ENCODE measurements at places on chromosomes 7 and 10. TPM values are rescaled to one million over a fixed set of nuclear protein-coding genes. Genes with fewer than 3 reads are reported as not detected.

Gene TAS2R41
- not detected for total RNA-seq

Gene CDC14C
- not detected for total RNA-seq

Gene EPO
- total RNA-seq: 0.95 TPM

Gene TRA2A
- 125 TPM for total RNA-seq

Gene NXPH1
- total RNA-seq: 0.40 TPM

Gene FGFBP3
- total RNA-seq: 115 TPM

DNA sequence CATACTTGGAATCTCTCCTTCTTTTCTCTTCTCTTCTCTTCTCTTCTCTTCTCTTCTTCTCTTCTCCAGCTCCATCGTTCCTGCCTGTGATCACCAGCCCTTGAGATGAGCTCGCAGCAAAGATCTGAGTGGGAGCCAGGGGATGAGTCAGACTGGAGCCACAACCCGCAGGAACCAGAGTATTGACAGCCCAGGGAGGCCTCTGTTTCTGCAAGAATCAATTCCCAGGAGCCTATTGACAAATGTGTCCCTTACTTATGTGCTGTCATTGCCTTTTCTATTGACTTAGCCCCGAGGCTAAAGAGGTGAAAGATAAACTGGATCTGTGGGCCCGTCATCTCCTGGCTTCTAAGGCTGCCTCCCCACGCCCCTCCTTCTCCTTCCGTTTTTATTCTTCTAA, 13.1 kb upstream of the HABP2 start:
- H3K27ac ChIP-seq: no peak overlapping the region
- H3K4me3 ChIP-seq: no peak overlapping the region
- H3K4me1 ChIP-seq: no peaks in the 10 kb centered on the region
- no peaks in the 10 kb centered on the region for H3K27me3 ChIP-seq
- no peak for DNase-seq
- no peaks in the 10 kb centered on the region for H3K36me3 ChIP-seq

- no peak for DNase-seq
- H3K4me1 ChIP-seq: no peaks in the 10 kb centered on the region
- H3K4me3 ChIP-seq: no peak overlapping the region
- H3K27me3 ChIP-seq: no peaks in the 10 kb centered on the region
- H3K36me3 ChIP-seq: no peaks in the 10 kb centered on the region
- H3K27ac ChIP-seq: no peak overlapping the region
Measured at GRCh38 chr10:132815168-132815857, 29.4 kb upstream of the NKX6-2 start.

DNA sequence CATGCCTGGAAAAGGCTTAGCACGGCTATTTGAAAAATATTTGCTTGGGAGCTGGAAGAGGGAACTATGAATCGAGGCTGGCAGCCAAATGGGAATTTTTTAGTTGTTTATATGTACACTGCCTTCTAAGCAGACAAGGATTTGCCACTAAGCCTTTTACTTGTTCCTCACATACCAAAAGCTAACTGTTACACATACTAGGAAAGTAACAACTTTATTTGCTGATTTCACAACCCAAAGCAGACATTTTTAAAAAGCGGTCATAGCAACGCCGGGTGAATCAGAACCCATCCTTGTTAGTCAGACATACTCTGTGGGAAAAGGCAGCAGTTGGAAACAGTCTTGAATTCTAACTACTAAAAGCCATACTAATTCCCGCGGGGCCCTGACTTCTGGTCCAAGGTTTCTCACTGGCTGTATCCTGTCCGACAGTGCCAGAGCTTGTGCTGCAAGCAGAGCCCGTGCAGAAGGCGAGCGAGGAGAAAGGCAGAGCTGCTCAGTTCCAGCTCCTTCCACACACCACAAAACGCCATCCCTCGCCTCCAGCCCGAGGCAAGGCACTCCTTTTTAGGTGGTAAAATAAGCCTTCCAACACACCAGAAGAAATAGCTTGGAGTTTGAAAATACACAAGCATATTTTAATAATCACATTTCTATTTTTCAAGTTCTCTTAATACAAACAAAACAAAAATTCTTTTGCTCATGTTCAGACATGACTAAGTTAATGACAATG, 89.2 kb downstream of the RNF216 start:
- H3K27ac ChIP-seq: no peak overlapping the region
- H3K4me1 ChIP-seq: no peaks in the 10 kb centered on the region
- DNase-seq: no peak
- H3K36me3 ChIP-seq: no peaks in the 10 kb centered on the region
- H3K4me3 ChIP-seq: no peak overlapping the region

DNA sequence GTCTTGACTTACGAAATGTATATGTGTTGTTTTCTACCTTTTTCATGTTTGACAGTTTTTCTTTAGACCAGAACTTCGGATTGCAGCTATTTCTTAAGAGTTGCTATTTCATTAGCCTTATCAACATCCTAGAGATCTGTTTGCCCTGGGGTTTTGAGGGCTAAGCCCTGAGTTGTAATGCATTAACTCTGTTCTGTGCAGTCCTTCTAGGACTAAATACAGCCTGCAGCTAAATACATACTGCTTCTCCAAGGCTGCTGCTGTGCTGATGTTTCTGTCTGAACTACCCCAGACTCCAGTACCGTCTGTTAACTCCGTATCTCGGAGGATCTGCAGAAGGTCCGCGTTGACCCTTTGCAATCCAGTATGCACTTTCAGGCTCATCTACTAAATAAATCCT, 26.5 kb downstream of the KIAA1217 start:
- H3K27ac ChIP-seq: no peak overlapping the region
- H3K27me3 ChIP-seq: no peaks in the 10 kb centered on the region
- H3K36me3 ChIP-seq: no peaks in the 10 kb centered on the region
- H3K4me3 ChIP-seq: no peak overlapping the region
- DNase-seq: no peak

DNA sequence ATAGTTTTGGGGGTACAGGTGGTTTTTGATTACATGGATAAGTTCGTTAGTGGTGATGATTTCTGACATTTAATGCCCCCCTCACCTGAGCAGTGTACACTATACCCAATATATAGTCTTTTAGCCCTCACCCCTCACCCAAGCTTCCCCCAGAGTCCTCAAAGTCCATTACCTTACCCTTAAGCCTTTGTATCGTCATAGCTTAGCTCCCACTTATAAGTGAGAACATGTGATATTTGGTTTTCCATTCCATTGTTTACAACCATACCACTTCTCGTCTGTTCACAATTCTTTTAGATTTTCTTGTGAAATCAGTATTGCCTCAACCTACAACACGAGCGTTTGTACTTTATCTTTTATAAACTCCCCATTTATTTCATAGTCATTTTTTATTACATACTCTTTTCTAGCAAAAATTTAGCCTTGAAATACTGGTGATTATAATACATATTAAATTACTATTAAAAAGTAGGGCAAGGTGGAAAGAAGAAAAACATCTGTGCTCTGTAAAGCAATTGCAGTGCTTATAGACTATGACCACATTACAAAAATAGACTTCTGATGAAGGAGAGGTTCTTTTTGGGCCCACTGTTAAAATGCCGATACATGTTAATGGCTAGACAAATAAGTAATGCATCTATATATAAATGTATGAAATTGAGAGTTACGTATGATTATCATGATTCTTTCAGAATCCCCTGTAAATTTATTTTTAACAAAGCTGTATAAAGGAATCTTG, 164.8 kb downstream of the THSD7A start:
- H3K27me3 ChIP-seq: no peaks in the 10 kb centered on the region
- H3K4me3 ChIP-seq: no peak overlapping the region
- H3K27ac ChIP-seq: no peak overlapping the region
- no peak for DNase-seq
- H3K36me3 ChIP-seq: no peaks in the 10 kb centered on the region

- DNase-seq: no peak
- no peaks in the 10 kb centered on the region for H3K4me1 ChIP-seq
- no peak overlapping the region for H3K27ac ChIP-seq
Measured at GRCh38 chr10:6513476-6513875, 66.6 kb downstream of the PRKCQ start.

DNA sequence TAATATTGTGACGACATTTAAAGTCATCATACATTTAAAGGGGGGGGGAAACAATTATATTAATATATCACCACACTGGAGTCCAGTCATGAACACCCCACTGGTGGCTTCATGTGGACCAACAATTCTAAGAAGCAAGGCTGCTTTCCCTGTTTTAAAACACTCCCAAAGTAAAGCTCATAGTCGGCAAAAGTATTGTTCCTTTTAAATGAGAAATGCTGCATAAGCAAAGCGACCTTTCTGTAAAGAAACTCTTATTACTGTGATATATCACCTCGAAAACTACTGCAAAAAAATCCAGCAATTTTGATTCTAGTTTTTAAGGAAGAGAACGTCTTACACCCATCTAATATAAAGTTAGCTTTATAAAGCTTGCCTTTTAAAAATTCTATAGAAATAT, 112.8 kb downstream of the DOCK4 start:
- no peak for DNase-seq
- H3K4me1 ChIP-seq: no peaks in the 10 kb centered on the region
- no peak overlapping the region for H3K27ac ChIP-seq
- H3K4me3 ChIP-seq: no peak overlapping the region
- no peaks in the 10 kb centered on the region for H3K27me3 ChIP-seq

Measured in H1 (cell line).